Activated CD4-positive, alpha-beta T cell treated with anti-CD3 and anti-CD28 coated beads, Interleukin-2, amount 50 U/mL, for 24 hours (primary cell): ENCODE measurements at places on chromosomes 16 and 17.

DNA sequence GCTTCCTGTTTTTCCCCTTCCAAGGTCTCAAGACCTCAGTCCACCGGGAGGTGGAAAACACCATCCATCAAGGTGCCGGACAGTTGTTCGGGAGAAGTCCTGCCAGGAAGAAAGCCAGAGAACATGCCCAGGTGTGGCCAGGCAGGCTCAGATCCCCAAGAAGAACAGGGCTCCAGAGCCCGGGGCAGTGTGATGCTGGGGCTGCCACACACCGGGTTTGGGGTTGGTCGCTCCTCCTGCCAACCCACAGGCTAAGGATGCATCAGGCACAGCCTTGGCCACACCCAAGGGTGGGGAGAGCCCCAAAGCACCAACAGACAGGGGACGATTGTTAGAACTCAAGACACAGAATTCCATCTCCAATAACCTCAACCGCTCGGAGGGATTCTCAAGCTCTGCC lies 19.7 kb downstream of the ZFHX3 start:
- DNase-seq = no peak

GRCh38 chr17:56982312-56982711 lies 4.4 kb downstream of the SCPEP1 start:
- no peak for DNase-seq

DNA sequence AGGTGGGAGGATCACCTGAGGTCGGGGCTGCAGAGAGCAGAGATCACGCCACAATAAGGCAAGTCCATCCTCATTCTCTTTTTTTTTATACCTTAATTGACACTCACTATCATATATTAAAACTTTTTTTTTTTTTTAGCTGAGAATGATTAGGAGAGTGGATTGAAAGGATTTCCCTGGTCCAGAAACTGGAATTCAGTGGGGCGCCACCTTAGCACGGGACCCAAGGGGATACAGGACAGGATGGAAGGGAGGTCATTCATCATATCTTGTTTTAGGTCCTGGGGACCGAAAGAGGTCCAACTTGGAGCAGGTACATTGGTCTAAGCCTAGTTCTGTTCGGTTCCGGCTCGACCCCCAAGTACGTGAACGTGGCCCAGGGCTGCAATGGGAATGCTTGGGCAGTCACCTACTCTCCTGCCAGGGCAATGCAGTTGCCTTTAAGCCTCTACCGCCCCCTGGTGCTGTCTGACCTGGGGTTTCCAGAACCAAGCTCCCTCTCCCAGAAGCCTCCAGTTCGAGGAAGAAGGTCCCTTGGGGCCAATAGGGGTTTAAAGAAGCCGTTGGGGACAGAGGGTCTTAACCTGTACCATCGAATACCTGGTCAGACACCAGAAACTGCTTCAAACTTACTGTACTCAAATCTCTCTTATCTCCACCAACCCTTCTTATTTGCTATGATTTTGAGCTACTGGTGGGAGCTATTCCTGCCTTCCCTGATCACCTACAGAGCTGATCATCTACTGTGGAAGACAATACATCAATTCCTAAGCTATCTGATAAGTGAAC lies 19.9 kb upstream of the GPATCH8 start:
- DNase-seq = peak; percentile 44

GRCh38 chr17:76124582-76125390 lies 16.3 kb downstream of the FOXJ1 start:
- DNase-seq = no peak

GRCh38 chr16:75485230-75486013 lies 9.8 kb downstream of the CHST6 start:
- DNase-seq = no peak

GRCh38 chr17:3972281-3972731 lies 8.1 kb upstream of the ATP2A3 start:
- no peak for DNase-seq
